ENCODE measurements at places on chromosomes 7 and 10.

GRCh38 chr10:19204246-19204917 is 155.8 kb downstream of the MALRD1 start:
- no peak overlapping the region for H3K27ac ChIP-seq
- no peaks in the 10 kb centered on the region for H3K27me3 ChIP-seq
- no peaks in the 10 kb centered on the region for H3K4me1 ChIP-seq
- H3K36me3 ChIP-seq: no peaks in the 10 kb centered on the region

GRCh38 chr7:28183627-28184026 is 3.0 kb upstream of the JAZF1 start:
- H3K4me1 ChIP-seq: peaks cover 10% of the 10 kb centered on the region
- H3K27me3 ChIP-seq: no peaks in the 10 kb centered on the region
- no peak overlapping the region for H3K4me3 ChIP-seq
- no peak overlapping the region for H3K27ac ChIP-seq
- no peak for DNase-seq

- H3K36me3 ChIP-seq: no peaks in the 10 kb centered on the region
- DNase-seq: no peak
- no peak overlapping the region for H3K27ac ChIP-seq
- H3K4me3 ChIP-seq: no peak overlapping the region
- H3K27me3 ChIP-seq: no peaks in the 10 kb centered on the region
Observed at GRCh38 chr7:108294595-108294994, 161.6 kb downstream of the NRCAM start.

DNA sequence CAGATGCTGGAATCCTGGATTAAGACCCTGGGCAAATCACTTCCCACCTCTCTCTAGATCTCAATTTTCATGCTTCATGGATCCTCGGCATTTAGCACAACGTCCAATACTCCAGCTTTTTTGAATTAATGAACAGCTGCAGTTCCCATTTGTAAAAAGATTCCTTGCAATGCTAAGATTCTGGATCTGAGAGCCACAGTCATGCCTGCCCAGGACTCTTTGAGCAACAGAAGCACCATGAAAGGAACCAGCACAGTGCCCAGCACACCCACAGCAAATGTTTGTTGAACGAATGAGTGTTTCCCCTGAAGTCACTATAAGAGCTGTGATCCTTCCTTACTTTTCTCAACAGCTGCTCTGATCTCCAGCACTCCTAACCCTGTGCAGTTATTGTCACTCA is 20.8 kb upstream of the DDIT4 start:
- H3K4me1 ChIP-seq: peaks cover 93% of the 10 kb centered on the region
- H3K4me3 ChIP-seq: no peak overlapping the region
- H3K36me3 ChIP-seq: no peaks in the 10 kb centered on the region
- DNase-seq: no peak
- no peaks in the 10 kb centered on the region for H3K27me3 ChIP-seq

GRCh38 chr10:97743169-97743943 is 6.4 kb downstream of the ZFYVE27 start:
- DNase-seq: no peak
- H3K4me1 ChIP-seq: peaks cover 6% of the 10 kb centered on the region
- H3K27me3 ChIP-seq: no peaks in the 10 kb centered on the region
- no peak overlapping the region for H3K27ac ChIP-seq
- H3K36me3 ChIP-seq: peaks cover 86% of the 10 kb centered on the region

DNA sequence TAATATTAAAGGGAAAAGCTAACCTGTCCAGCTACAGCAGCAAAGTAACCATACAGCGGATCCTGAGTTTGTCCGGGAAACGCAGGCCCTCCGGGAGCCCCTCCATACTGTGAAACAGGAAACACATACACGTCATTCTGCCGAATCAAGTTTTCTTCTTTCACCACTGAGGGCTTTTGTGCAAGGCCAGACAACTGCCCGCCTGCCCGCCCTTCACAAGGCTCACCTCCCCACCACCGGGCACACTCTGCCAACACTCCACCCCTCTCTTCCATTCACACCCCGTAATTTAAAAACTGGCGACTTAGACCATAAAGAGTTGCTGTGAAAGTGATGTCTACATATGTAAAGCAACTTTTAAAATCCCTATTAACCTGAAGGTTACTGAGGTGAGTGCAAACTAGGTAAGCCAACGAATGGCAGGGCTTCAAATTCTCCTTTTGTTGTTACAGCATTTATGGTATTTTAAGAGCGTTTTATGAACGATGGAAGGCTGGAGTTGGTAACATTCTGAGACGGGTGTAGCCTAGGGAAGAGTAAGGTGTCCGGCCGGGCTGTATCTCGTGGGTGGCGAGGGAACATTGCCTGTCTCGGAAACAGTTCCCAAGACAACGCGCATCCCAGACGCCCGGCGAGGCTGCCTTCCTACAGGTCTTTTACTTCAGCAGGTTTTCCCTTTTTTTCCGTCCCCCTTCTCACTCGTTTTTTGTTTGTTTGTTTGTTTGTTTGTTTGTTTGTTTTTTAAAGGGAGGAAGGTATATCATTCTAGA is 817 bp downstream of the SRI start:
- H3K4me1 ChIP-seq: peaks cover 6% of the 10 kb centered on the region
- peaks cover 34% of the 10 kb centered on the region for H3K36me3 ChIP-seq
- no peaks in the 10 kb centered on the region for H3K27me3 ChIP-seq
- H3K4me3 ChIP-seq: peak overlapping the region; percentile 99
- H3K27ac ChIP-seq: peak overlapping the region; percentile 97

DNA sequence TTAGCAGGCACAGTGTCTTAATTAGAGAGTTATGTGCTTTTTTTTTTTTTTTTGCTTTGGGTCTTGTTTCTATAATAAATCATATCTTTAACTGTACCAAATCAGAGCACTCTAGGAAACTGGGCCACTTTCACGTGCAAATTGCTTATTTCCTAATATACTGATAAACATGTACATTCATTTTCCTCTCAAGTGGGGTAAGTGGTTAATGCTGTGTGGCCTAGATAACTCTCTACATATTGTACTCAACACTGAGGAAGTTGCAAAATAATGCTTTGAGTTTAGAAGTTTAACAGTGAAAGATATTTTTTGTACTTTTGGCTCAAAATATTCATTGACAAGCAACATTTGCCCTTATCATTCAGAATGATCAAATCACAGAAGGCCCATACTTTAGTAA is 115.9 kb upstream of the IFRD1 start:
- no peak overlapping the region for H3K27ac ChIP-seq
- peaks cover 37% of the 10 kb centered on the region for H3K36me3 ChIP-seq
- DNase-seq: no peak
- no peaks in the 10 kb centered on the region for H3K27me3 ChIP-seq

GRCh38 chr10:131202990-131203389 is 108.5 kb downstream of the TCERG1L start:
- no peak overlapping the region for H3K4me3 ChIP-seq
- no peaks in the 10 kb centered on the region for H3K4me1 ChIP-seq

DNA sequence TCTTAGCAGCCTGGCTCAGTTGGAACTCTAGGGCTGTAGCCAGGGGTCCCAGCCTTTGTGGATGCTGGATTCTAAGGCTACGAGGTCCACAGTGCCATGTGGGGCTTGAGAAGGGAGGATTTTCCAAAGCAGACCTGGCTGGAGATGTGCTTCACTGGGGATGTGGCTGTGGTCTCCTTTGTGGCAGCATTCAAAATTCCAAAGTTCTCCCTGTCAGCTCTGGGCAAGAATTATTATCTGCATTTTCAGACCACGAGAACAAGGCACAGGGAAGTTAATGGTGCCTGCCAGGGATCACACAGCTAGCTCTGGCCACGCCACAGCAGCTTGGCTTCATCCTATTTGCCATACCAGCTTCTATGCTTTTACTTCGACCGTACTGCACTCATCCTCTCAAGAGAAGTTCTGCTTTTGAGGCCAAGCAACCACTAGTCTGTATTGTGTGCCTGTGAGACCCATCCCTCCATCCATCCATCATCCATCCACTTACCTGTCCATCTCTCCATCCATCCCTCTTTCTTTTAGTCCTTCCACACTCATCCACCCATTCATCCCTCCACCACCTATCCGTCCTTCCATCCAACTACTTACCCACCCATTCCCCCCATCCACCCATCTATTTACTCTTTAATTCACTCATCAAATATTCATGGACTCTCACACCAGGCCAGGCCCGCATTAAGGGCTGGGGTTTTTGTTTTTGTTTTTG is 71.5 kb downstream of the ZMIZ1 start:
- H3K27ac ChIP-seq: peak overlapping the region; percentile 64
- H3K4me1 ChIP-seq: peaks cover 80% of the 10 kb centered on the region
- no peaks in the 10 kb centered on the region for H3K27me3 ChIP-seq
- H3K36me3 ChIP-seq: peaks cover 14% of the 10 kb centered on the region
- no peak overlapping the region for H3K4me3 ChIP-seq
- no peak for DNase-seq

- H3K27ac ChIP-seq: no peak overlapping the region
- no peaks in the 10 kb centered on the region for H3K27me3 ChIP-seq
- H3K36me3 ChIP-seq: no peaks in the 10 kb centered on the region
- DNase-seq: no peak
- no peaks in the 10 kb centered on the region for H3K4me1 ChIP-seq
Observed at GRCh38 chr7:52925332-52925731, 110.1 kb upstream of the POM121L12 start.

DNA sequence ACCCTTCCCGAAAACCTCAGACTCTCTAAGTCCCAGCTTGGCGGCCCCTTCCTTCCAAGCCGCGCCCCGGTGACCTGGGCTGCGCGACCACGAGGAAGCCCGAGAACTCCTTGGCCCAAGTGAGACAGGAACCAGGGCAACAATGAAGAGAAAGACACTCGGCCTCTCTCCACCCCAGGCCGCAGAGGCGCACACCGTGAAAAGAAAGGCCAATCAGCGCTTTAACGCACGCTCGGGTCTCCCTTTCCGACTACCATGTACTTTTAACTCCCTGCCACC is 166.4 kb upstream of the PPP1R3A start:
- peaks cover 50% of the 10 kb centered on the region for H3K27me3 ChIP-seq
- no peak for DNase-seq
- peak overlapping the region; percentile 82 for H3K27ac ChIP-seq
- H3K4me3 ChIP-seq: peak overlapping the region; percentile 59
- H3K36me3 ChIP-seq: no peaks in the 10 kb centered on the region

DNA sequence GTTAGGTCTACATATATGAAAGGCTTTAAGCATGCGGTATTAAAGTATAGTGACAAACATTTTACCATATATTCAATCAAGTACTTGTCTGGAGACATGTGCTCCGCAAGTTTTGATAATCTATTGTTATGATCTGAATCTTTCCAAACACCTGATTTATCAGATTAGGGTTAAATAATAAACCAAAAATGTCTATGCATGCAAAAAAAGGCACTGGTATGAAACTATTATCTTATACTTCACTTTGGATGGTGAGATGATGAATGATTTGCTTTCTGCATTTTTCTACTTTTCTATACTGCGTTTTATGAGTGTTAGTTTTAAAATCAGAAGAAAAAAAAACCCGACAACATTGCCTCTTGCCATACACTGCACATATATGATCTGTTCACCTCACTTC is 37.8 kb upstream of the FAM133B start:
- no peak overlapping the region for H3K27ac ChIP-seq
- no peaks in the 10 kb centered on the region for H3K27me3 ChIP-seq
- peaks cover 3% of the 10 kb centered on the region for H3K4me1 ChIP-seq
- no peaks in the 10 kb centered on the region for H3K36me3 ChIP-seq
- no peak for DNase-seq

GRCh38 chr7:73565675-73566340 is 8.3 kb upstream of the BCL7B start:
- H3K4me1 ChIP-seq: peaks cover 6% of the 10 kb centered on the region
- peak overlapping the region; percentile 43 for H3K4me3 ChIP-seq
- no peaks in the 10 kb centered on the region for H3K27me3 ChIP-seq
- peaks cover 16% of the 10 kb centered on the region for H3K36me3 ChIP-seq

DNA sequence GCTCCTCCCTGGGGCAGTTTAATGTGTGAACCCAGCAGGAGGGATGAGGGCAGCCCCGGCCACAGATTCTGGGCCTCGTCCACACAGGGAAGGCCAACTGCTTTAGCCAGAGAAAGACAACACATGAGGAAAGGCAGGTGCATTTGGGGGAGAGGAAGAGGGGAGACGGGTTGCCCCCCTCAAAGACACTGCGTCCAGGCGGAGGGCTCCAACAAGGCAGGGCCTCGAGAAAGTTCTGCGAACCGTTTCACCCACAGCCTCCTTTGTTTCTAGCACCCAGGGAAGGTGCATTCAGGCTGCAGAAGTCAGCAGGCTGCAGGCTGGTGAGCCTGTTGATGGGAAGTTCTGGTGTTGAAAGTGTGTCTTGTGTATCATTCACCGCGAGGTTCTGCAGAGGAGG is 10.1 kb downstream of the FOXL3 start:
- H3K4me1 ChIP-seq: no peaks in the 10 kb centered on the region
- DNase-seq: peak; percentile 26
- H3K27me3 ChIP-seq: peaks cover 4% of the 10 kb centered on the region
- no peak overlapping the region for H3K27ac ChIP-seq

- peaks cover 60% of the 10 kb centered on the region for H3K36me3 ChIP-seq
- H3K4me1 ChIP-seq: no peaks in the 10 kb centered on the region
- H3K27ac ChIP-seq: no peak overlapping the region
Observed at GRCh38 chr10:101611096-101611905, 23.2 kb downstream of the DPCD start.

DNA sequence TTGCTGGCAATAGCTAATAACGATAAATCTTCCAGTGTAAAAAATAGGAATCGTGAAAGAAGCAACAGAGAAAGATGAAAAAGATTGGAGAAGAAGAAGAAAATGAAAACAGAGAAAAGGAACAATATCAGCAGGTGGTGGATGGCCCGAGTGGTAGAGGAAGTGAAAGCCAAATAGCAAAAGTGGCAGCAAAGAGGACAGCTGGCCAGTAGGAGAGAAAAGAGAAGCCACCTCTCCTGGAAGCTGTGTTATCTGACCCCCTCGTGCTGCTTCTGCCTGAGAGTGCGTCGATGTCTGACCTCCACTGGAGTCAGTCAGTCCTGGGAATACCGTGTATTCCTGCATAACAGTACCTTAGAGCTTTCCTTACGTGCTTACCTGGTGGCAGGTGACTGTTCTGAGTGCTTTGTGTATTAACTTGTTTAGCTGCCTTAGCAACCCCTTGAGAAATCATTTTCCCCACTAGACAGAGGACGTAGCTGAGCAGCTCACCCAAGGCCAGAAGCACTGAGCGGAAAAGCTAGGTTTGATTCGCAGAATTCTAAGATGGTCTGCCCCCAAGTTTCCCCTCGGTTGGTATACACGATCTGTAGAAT is 88.3 kb downstream of the CHN2 start:
- H3K4me1 ChIP-seq: no peaks in the 10 kb centered on the region
- H3K27ac ChIP-seq: no peak overlapping the region
- no peaks in the 10 kb centered on the region for H3K27me3 ChIP-seq
- no peak overlapping the region for H3K4me3 ChIP-seq

DNA sequence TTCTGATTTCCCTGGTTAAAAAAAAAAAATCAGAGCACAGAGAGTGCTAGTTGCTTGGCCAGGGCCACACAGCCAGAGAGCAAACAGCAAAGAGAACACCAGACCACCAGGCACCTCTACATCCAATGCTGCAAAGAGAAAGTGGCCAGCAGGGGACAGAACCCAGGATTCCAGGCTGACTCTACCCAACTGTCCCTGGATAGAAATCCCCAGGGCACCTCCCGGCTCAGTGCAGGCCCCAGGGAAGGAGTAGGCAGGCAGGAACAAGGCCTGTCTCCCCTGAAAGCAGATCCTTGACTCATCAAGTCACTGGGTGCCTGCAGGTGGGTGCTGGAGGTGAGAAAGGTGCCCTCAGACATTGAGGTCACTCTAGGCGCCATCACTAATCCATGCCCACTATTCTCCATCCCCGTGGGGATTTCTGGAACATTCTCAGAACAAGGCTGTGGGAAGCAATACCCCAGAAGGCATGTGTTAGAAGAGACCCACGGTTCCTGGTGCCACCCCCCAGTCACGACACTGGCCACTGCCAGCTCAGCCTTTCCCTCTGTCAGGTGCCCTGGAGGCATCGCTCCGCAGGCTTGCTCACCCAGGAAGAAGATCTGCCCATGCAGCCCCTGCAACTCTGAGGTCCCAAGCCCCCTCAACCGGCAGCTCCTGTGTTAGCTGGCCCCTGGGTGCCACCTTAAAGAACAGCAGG is 154.8 kb downstream of the GRID1 start:
- H3K27ac ChIP-seq: no peak overlapping the region
- H3K4me1 ChIP-seq: no peaks in the 10 kb centered on the region
- H3K4me3 ChIP-seq: no peak overlapping the region
- no peak for DNase-seq

Measured in upper lobe of right lung (tissue), 1 donor.